ENCODE measurements at places on chromosomes 5 and 9. TPM values are rescaled to one million over a fixed set of nuclear protein-coding genes. Genes with fewer than 3 reads are reported as not detected.

DNA sequence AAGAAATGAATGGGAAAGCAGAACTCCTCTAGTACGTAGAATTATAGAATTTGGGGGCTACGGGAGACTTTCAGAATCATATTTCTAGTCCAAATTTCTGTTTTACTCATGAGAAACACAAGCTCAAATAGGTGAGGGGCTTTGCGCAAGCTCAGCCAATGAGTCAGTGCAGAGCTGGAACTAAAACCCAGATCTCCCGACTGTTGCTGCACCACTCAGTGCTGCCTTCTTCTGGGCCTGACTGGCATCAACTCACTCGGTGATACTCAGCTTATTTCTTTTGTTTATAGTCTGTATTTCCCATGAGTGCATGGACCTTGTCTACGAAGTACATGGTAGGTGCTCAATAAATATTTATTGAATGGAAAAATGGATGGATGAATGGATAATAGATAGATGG lies 280.2 kb downstream of the CDK5RAP2 start:
- DNase-seq = no peak

DNA sequence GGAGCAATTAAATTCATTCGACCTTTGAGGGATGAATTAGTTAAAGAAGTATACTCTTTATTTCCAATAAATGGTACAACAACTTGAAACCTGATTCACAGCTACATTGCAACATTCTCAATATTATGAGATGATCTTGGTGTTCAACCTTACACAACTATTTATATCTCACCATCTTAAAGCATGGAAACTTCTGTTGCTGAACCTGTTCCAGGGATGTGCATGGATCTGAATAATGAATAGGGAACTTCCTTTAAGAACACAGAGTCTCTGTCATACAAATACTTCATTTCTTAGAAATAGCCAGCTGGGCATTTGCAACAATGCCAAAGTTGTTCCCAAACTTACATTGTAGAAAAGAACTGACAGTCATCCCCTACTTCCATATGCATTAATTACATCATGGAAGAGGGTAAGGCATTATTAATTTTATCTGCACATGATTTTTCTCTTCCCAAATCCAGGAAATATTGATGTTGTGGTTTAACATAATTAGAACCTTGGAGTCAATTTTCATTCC lies 39.8 kb upstream of the CCDC112 start:
- DNase-seq = no peak

- DNase-seq = no peak
These were observed 105.5 kb downstream of the STRBP start for GRCh38 chr9:123162791-123163345.

- no peak for DNase-seq
These were observed 143.1 kb upstream of the RANBP3L start for GRCh38 chr5:36444582-36445418.

DNA sequence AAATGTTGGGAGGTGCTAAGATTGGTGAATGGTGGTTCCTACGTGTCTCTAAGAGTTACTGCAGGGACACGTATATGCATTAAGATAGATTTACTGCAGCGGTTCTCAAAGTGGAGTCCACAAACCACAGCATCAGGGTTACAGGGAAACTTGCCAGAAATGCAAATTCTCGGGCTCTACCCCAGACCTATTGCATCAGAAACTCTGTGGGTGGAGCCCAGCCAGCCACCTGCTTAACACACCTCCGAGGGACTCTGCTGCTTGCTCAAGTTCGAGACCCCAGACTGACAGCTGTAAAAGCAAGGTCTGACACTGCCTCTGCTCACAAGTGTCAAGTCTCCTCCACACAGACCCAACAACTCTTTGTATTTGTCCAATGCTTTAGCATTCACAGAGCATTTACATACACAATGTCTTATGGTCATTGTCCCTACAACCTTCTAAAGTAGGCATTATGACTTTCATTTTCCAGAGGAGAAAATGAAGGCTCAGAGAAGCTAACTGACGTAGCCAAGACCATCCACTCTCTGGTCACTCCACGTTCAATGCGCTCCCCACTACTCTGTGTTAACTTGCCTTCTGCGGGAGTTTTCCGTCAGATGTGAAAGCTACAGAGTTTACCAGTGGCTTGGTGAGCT lies 48.8 kb downstream of the HSD17B3 start:
- no peak for DNase-seq

GRCh38 chr5:15933259-15934207 lies 246.1 kb downstream of the MARCHF11 start:
- DNase-seq = no peak

GRCh38 chr9:133540698-133541025 lies 6.2 kb downstream of the ADAMTSL2 start:
- DNase-seq = no peak

DNA sequence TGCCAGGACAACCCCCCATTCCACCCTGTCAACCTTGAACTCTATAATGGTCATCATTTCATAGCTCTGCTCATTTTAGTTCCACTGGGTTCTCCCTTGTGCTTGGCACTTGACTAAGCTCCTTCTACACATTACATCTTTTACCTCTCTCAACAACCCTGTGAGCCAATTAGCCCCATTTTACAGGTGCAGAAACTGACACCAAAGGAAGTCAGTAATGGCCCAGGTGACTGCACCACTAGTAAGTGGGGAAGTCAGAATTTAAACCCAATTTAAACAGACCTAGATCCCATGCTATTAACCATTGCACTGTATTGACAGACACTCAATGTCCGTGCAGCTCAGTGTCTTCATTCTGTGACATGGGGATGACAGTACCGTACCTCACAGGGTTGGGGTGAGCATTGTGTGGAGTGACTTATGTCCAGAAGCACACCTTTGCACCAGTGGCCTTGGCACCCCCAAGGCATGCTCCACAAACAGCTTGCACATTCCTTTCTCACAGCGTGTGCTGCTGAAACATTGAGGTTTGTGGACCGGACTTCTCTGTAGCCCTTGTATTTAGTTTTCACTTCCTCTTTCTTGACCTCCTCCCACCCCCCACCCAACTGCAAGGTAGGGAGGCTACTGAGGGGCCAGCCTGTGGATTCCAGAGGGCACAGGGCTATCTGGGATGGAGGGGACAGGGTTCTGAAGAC lies 23.1 kb downstream of the IRF1 start:
- DNase-seq = peak; percentile 74

GRCh38 chr5:33611877-33612276 lies 171.1 kb downstream of the TARS1 start:
- DNase-seq = no peak

DNA sequence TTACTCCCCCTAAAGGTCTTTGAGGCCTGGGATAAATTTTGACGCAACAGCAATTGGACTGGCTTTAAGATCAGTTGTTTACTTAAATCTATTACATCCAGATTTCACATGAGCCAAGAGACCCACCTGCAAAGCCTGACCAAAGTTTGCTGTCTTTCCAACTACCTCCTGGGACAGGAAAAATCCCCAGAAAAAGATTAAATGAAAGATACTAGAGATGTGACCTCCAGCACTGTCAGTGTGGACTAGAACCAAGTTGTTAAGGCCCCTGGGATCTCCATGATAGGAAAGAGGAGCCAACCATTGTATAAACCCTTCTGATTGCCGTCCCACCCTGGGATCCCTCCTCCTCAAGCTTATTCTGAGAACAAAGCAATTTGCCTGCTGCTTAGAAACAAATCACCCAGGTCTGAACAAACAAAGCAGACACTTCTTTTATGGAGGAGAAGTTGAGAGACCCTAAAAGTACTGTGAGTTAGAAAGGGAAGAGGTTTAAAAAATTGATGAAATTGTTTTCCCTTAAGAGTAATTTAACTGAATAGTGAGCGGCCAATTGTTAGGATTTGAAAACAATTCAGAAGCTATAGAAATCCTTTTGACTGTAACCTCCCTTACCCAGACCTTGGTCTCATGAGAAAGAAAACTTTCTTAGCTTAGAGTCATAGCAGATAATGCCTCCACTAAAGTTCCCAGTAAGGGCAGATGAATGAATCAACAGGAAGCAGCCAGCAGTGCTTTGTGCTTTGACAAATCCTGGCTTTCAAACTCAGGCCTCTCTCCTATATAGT lies 255.2 kb downstream of the TMEM167A start:
- no peak for DNase-seq

- DNase-seq = no peak
These were observed 813.4 kb downstream of the TLE1 start for GRCh38 chr9:80875947-80876346.

- DNase-seq = no peak
These were observed 149.5 kb downstream of the BAAT start for GRCh38 chr9:101235105-101235866.

GRCh38 chr5:143713047-143714003 lies 98.6 kb upstream of the HMHB1 start:
- DNase-seq = no peak

SLC34A3 gene
- polyA plus RNA-seq = not detected

MYOZ3 gene
- polyA plus RNA-seq = 0.14 TPM

SPINK13 gene
- not detected for polyA plus RNA-seq

DMGDH gene
- polyA plus RNA-seq = 0.20 TPM

CHSY3 gene
- 0.16 TPM for polyA plus RNA-seq
